Right cardiac atrium (tissue), 5 donors: ENCODE measurements at places on chromosomes 12 and 14. TPM values are rescaled to one million over a fixed set of nuclear protein-coding genes. Genes with fewer than 3 reads are reported as not detected.

- DNase-seq: no peak
Measured at GRCh38 chr12:103518899-103519298, 23.1 kb upstream of the C12orf42 start.

- no peak for DNase-seq
Measured at GRCh38 chr14:63650256-63650952, 8.7 kb upstream of the WDR89 start.

CCDC198 gene
- total RNA-seq: not detected

- peak; percentile 56 for DNase-seq
Measured at GRCh38 chr12:121626853-121627640, 717 bp downstream of the ORAI1 start.

- DNase-seq: no peak
Measured at GRCh38 chr12:114430306-114430705, 24.4 kb upstream of the TBX5 start.

GRCh38 chr12:122845041-122845864 lies 10.0 kb downstream of the HIP1R start:
- no peak for DNase-seq

DNA sequence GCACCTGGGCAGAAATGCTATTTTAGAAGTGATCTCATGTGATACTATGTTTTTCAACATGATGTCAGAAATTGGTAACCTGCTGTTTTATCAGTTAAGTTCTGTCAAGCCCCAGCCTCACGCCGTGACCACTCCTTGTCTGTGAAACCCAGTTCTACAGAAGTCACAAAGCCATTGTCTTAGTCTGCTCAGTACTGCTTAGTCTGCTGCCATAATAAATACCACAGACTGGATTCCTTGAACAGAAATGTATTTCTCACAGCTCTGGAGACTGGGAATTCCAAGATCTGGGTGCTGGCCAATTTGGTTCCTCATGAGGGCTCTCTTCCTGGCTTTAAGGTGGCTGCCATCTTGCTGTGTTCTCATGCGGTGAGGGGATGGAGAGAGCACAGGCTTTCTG lies 176.9 kb downstream of the PRKCH start:
- DNase-seq: peak; percentile 30

CLEC4D gene
- not detected for total RNA-seq

WSCD2 gene
- total RNA-seq: 0.39 TPM

GRCh38 chr12:31368666-31369361 lies 42.9 kb upstream of the SINHCAF start:
- no peak for DNase-seq

PTGDR gene
- total RNA-seq: 0.29 TPM

- DNase-seq: no peak
Measured at GRCh38 chr12:104263580-104264358, 39.8 kb upstream of the EID3 start.

GPX2 gene
- not detected for total RNA-seq

DNA sequence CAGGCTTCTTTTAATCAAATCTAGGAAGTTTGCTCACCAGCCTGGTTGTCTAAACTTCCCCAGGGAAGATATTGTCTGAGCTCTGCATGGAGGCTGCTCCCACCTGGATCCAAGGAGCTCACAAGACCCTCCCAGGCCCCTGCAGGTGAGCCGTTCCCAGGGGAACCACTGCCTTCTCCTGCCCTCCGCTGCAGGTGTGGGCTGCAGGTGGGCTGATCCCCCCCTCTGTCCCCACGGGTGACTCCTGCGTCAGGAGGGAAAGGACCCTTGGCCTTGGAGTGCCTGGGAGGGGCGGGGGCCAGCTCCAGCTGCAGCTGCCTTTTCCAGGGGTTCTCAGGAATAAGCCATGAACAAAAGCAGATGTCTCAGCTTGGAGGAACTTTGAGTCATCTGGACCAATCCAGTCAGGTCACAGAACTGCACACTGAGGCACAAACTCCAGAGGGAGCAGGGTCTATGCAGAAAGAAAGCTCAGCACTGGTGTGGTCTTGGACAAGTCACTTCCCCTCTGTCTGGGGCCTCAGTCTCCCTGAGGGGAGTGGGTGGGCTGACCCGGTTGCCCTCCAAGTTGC lies 246.6 kb upstream of the RTL1 start:
- DNase-seq: no peak

ATP6V1D gene
- 122 TPM for total RNA-seq

NPAS3 gene
- 2.8 TPM for total RNA-seq

- no peak for DNase-seq
Measured at GRCh38 chr14:94621358-94622134, 9.4 kb downstream of the SERPINA3 start.

DNA sequence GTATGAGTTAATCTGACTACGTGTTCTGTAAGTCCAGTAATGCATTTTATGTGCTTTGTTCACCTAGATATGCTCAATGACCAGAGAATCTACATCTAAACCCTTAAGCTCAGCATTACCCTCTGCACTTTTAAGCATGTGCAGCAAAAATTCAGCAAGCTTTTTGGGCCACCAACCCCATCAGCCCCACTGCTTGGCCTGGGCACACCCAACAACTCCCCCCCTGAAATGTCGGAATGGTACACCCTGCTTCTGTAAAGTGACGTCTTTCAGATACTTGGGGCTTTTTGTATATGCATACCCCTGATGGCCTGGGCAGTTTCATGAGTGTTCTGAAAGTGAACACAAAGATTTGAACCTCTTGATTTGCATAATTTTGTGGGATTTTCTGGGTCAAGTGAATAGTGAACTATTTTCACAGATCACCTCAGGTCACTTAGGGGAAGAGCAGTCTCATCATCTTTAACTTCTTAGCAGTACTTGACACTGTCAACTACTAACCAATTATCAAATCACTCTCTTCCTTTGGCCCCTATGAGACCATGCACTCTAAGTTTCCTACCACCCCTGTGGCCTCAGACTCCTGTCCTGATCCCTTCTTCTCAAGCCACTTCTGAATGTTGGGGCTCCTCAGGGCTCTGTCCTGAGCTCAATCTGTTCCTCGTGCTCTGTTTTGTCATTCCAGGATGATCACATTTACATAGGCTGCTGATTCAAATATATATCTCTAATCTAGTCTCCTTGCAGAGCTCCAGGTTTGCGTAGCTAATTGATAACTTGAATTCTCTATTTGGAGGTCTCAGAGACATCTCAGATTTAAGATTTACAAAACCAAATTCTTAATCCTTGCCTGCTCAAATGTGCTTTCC lies 36.3 kb upstream of the PPM1A start:
- no peak for DNase-seq

MAGOHB gene
- total RNA-seq: 14.3 TPM

SLC11A2 gene
- 49.5 TPM for total RNA-seq

DNA sequence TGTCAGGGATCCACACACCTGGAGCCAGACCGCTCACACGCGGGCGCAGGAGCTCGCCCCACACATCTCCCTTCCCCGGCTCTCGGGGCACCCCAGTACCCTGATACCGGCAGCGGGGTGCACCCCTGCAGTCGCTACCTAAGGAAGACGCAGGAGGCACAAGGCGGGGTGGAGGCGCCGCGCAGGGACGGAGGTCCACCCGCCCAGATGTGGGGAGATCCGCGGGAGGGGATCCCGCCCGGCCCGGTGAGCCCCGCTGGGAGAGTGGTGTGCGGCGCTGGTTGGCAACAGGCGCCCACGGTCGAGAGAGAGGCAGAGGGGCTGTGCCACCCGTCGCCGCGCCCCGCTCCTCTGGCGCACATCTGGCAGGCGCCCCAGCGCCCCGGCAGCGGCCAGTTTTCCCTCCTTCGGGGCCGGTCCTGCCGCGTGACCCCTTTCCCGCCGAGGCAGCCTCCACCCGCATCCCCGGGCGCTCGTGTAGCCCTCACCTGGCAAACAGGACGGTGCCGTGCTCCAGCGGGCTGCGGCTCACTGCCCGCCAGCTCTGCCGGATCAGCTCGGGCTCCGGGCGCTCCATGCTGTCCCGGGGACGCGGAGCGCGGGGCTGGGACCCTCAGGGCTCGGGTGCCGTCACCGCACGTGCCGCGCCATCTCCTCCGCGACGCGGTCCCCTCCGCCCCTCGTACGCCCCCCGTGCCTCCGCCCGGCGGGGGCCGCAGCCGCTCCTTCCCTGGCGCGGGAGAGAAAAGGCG lies 469 bp downstream of the NGB start:
- DNase-seq: no peak

RNASE9 gene
- total RNA-seq: not detected

DNA sequence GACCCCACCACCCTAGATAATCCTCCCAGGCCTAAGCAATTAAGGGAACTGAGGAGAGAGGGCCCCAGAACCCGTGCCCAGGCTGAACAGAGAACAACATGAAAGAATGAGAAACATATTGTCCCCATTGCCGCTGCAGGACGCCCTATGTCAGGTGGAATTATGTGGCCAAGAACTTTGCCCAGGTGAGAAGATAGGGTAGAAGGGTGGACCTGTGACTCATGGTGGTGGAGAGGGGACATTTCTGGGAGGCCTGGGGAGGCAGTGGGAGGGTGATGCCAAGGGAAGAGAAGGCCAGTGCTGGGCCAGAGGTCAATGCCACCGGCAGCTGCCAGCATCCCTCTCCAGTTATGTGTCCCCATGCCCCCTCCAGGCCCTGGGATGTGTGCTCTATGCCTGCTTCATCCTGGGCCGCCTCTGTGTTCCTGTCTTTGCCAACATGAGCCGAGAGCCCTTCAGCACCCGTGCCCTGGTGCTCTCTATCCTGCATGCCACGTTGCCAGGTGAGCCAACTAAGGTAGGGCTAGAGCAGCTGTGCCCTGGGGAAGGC lies 15.5 kb downstream of the SOAT2 start:
- DNase-seq: no peak

GRCh38 chr14:75200451-75200850 lies 24.0 kb upstream of the TMED10 start:
- no peak for DNase-seq

SYCP3 gene
- total RNA-seq: not detected

TAS2R7 gene
- total RNA-seq: not detected

- no peak for DNase-seq
Measured at GRCh38 chr14:41650802-41651201, 44.1 kb downstream of the LRFN5 start.

DNA sequence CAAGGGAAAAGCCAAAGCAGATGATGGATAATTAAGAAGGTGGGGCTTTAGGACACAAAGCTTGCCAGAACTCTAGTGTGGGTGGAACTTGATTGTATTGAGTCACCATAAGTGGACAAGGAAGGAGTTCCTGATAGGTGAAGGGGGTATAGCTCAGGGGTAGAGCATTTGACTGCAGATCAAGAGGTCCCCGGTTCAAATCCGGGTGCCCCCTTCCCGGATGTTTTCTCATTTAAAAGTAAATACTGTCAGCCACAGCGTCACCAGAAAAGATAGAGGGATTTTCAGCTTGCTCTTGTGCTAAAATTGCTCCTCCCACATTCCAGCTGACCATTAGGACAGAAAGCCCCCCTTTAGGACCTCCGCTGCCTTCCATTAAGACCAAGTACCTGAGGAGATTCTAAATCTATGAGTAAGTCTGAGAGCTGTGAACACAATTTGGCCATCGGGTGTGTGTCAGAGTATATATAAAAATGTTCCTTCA lies 36.6 kb downstream of the DCAF4 start:
- no peak for DNase-seq

GRCh38 chr12:89707703-89708564 lies 704 bp downstream of the ATP2B1 start:
- DNase-seq: peak; percentile 76

DNA sequence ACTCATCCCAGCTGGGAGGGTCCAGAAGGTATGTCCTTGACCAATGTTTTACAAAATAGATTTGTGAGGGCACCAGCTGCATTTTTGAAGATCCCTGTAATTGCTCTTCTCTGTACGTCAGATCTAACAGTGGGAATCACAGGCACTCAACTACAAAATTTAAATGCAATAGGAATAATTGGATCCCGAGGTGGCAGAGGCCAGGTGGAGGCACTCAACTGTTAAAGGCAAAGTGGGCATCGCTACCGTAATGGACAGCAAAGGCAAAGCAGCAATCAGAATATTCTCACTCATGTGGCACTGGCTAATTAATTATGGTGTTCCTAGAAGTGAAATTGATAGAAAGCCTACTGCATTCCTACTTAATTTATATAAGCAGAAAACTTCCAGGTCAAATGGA lies 27.9 kb upstream of the PSMC1 start:
- DNase-seq: no peak

GRCh38 chr14:35821564-35822411 lies 4.3 kb upstream of the BRMS1L start:
- DNase-seq: no peak

SLC8A3 gene
- 0.06 TPM for total RNA-seq

EIF2S3B gene
- 0.36 TPM for total RNA-seq

- DNase-seq: no peak
Measured at GRCh38 chr14:57319636-57320192, 50.9 kb downstream of the AP5M1 start.

RAB15 gene
- 13.4 TPM for total RNA-seq

- DNase-seq: no peak
Measured at GRCh38 chr12:68865399-68866164, 57.6 kb downstream of the MDM2 start.

DNA sequence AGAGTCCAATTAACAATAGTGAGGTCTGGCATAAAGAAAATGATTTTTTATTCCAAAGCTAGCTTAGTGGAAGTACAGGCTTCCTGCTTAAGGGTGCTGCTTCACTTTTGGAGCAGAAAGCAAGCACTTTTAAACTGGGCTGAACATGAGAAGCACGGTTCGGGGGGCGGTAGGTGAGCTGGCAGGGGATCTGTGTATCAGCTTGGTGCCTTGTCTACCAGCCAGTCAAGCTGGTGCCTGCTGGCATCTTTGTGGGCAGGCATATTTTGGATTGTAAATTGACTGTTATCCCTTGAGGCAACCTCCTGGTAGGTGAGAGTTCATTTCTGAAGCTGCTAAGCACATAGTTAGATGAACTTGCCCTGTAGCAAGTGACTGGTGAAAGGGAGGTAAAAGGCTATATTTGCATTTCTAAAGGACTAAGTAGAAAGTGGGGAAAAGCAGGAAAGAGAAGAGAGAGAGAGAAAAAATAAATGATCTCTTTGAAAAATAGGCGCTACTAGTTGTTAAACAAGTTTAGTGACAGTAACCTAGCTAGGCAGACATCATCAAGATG lies 121.1 kb upstream of the SYT10 start:
- no peak for DNase-seq

- DNase-seq: no peak
Measured at GRCh38 chr12:29510591-29511185, 13.2 kb upstream of the OVCH1 start.

DNA sequence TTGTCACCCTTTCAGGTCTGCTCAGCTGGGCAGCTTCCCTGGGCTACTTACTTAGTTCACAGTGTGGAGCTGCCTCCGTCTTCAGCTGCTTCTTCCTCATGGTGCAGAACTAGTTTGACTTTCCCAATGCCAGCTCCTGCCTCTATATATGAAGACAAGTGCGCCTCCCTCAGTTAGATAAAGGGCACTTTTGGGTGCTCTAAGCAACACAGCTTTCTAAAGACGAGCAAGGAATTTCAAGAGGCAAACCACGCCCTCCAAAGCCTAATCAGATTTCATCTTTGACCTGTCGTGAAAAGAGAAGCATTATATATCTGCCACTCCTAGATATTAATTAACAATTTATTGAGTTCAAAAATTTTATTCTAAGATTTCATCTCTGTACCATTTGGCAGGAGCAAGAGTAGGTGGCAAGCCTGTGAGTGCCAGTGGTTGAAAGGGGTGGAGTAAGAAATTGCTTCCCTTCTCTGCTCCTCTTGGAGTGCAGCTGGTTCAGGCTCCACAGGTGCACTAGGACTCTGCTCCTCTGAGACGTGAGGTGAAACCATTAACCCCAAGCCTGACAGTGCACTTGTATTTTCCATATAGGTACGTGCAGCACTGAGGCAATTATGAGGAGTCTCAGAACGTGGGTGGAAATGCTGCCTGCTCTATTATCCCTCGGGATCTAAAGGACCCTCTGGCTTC lies 2.1 kb upstream of the SLC11A2 start:
- no peak for DNase-seq
